AML-193 (cell line): ENCODE measurements at places on chromosomes 1 and 21.

GRCh38 chr1:151970128-151970527 lies 23.5 kb downstream of the S100A10 start:
- DNase-seq = no peak

GRCh38 chr21:16908077-16908476 lies 604.8 kb upstream of the CXADR start:
- no peak for DNase-seq

GRCh38 chr1:70818401-70818800 lies 229.2 kb downstream of the PTGER3 start:
- DNase-seq = no peak

GRCh38 chr1:242788771-242789170 lies 264.3 kb upstream of the PLD5 start:
- no peak for DNase-seq

DNA sequence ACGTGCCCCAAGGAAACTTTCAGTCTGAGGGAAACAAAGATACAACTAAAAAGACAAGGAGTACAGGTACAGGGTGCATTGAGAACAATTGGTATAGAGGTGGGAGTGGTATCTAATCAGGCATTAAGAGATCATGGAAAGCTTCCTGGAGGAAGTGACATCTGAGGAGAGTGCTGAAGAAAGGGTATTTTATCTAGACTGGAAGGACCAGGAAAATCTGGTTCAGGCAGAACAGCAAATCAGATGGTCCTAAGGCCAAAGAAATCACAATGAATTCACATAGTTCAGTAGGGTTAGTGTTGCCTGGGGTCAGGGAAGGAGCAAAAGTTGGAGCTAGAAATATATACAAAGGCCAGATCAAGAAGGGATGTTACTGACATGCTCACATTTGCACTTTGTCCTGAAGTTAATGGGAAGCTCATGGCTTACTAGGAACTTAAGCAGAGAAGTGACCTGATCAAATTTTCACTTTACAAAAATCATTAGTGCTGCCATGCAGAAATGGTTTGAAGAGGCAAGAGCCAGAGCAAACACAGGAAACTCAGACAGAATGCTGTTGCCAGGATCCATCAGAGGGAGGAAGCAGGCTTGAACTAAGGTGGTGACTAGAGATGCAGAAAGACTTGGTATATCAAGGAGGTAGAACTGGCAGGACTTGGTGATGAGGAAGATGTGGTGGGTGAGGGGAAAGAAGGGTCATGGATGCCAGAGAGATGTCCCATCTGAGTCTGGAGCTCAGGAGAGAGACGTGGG lies 14.5 kb upstream of the CTTNBP2NL start:
- DNase-seq = no peak

DNA sequence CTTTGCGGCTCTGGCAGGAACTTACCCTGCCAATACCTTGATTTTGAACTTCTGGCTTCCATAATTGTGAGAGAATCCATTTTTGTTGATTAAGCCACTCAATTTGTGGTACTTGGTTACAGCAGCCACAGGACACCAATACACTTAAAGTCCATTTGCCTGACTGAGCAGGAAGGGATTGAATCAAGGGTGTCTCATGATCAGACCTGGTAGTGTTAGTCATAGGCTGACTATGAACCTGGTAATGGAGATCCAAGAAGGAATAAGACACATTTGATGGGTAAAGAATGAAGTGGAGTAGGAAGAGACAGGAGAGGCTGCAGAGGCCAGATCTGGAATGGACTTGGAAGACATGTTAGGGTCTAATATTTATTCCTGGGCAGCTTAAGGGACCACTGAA lies 31.2 kb upstream of the MAP1LC3C start:
- DNase-seq = no peak

- DNase-seq = no peak
These were observed 6.9 kb downstream of the ENO1 start for GRCh38 chr1:8871539-8871935.

GRCh38 chr21:16305686-16306085 lies 575.9 kb downstream of the USP25 start:
- DNase-seq = no peak

- no peak for DNase-seq
These were observed 21.6 kb upstream of the CCSAP start for GRCh38 chr1:229364207-229365065.

GRCh38 chr1:176046926-176047325 lies 160.2 kb downstream of the COP1 start:
- DNase-seq = no peak

DNA sequence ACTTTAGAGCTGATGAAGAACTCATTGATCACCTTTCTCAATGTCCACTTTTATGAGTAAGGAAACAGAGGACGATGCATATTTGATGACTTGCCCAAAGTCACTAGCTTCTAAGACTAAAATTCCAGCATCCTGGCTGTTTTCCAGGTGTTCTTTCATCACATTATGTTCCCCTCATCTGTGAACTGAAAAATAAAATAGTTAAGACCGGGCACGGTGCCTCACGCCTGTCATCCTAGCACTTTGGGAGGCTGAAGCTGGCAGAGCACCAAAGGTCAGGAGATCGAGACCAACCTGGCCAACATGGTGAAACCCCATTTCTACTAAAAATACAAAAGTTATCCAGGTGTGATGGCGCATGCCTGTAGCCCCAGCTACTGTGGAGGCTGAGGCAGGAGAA lies 297.5 kb downstream of the DUSP10 start:
- DNase-seq = no peak

DNA sequence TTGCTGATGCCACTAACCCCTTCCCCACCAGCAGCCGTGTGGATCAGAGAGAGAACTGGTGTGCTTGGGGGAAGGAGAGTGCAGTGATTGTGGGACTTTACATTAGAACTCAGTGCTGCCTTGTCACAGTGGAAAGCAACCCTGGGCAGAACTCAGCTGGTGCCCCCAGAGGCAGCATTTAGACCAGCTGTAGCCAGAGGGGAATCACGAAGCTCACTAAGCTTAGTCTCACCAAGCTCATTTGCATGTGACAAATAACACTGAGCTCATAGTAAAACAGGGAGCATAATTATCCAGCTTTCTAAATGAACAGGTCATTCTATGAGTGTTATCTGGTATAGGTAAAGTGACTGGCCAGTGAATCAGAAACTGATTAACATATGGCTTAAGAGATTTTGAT lies 9.8 kb upstream of the SMAP2 start:
- no peak for DNase-seq

GRCh38 chr1:117659550-117660270 lies 53.9 kb downstream of the TENT5C start:
- DNase-seq = no peak

DNA sequence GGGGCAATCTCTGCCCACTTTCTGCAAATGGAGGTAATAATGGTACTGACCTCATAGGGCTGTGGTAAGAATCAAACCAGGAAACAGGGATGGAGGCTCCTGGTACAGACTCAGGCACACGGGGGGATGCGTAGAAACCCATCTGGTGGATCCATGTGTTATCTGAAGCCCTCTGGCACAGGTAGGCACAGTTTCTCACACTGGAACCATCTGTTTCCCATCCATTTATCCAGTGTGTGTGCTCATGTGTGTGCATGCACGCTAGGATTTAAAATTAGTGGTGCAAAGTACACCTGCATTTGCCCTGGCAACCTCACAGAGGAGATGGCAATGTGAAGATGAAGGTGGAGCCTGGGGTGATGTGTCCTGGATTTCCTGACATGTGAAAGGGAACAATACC lies 103.3 kb downstream of the RAVER2 start:
- no peak for DNase-seq

- no peak for DNase-seq
These were observed 53.0 kb downstream of the VANGL1 start for GRCh38 chr1:115694805-115695204.

GRCh38 chr1:69738458-69739250 lies 170.9 kb downstream of the LRRC7 start:
- DNase-seq = no peak

GRCh38 chr1:187491082-187491720 lies 662.5 kb downstream of the PLA2G4A start:
- no peak for DNase-seq

DNA sequence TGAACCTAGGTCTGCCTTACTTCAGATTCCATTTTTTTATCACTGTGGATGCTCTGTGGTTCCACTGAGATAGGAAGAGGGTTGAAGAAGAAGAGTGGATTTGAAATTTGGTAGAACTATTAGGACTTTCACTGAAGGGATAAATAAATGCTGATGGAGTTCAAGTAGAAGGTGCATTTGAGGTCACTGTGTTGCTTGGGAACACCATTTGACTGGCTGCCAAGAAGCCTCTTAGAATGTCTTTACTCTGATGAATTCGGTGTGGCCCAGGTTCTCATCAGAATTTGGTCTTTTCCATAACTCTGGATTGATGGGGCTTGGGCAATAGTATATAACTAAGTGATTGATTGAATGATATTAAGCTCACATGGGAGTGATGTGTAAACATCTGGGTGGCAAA lies 11.9 kb downstream of the XPR1 start:
- DNase-seq = no peak

DNA sequence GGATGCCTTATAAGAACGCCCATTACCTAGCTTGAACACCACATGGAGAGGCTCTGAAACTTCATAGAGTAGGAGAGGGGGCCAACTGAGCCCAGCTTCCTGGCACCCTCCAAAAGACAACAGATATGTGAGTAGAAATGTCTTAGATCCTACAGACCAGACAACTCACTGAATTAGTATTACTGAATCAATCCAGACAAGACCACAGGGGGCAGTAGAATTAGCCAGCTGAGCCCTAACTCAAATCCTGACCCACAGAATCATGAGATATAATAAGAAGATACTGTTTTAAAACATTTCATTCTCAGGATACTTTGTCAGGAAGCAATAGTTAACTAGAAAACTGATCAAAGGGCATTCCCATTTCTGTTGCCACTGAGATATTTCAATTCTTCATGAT lies 45.8 kb upstream of the C1orf21 start:
- DNase-seq = no peak

DNA sequence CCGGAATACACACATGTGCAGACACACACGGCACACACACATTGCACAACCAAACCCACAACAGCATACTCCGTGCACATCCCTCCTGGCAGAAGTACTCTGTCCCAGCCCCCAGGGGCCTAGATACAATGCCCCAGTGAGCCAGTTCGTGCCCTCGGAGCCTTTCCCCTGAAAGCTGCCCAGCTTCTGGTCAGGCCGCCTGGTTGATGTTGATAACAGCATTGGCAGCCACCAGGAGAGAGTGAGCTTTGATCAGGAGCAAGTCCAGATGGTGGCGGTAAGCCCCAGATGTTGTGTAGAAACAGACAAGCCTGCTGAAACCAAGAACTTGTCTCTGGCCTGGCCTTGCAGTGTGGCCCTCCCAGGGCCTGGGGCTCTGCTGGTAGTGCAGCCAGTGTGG lies 109.1 kb downstream of the GRIK3 start:
- DNase-seq = no peak

DNA sequence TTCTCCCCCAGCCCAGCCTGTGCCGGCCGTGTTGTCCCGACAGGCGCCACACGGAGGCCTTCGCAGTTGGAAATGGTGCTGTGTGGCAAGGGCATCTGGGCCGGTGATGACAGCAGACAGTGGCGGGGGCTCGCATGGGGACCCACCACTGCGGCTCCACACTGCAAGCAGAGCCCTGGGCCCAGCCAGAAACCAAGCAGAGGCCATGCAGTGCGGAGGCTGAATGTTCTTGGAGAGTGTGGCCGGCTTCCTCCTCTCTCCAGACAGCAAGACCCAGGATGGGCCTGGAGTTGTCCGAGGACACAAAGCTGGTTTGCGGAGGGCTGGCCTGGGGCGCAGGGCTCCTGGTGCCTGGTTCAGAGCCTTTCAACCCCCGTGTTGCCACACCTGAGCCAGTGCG lies 104.6 kb downstream of the SIK1 start:
- DNase-seq = no peak

- peak; percentile 83 for DNase-seq
These were observed 390 bp upstream of the S100A9 start for GRCh38 chr1:153357076-153357852.

- no peak for DNase-seq
These were observed 17.4 kb downstream of the IQGAP3 start for GRCh38 chr1:156554971-156555370.

DNA sequence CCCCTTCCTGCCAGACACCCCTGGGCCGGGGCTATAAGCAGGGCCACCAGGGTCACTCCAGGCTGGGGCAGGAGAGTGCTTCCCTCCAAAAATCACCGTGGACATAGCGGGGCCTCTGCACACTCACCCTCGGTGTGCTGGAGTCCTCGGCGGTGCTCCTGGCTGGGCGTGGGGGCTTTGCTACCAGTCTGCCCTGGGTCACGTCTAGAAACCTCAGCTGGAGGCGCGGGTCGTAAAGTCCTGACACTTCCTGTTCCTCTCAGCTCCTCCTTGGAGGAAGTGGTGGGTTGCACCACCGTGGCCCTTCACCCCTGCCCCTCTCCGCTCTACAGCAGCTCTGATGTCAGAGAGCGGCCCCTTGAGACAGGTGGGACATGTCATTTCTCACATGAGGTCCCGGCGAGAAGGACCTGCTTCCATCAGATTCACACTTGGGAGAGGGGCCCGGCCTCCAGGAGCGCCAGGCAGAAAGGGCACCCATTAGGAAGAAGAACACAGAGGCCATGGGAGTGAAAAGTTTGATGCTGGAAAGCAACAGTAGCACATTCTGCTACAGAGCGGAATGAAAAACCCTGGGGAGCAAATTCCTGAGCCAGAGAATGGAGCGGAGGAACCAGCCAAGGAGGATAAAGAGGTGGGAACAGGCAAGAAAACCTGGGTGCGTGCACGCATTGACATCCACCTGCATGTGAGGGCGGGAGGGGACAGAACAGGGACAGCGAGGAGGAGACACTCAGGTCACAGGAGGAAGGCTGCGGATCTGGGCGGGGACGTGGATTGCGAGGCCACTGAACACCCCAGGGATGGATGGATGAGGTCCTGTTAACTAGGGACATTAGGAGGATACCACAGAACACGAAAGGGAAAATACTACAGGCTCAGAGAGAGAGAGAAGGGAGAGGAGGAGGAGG lies at the start of gene ITGB2:
TSS of gene ITGB2 (minus strand) at position 206 of the 911 bp plus-strand sequence. CDS start 10,117 bp downstream, outside the sequence.
- DNase-seq = peak; percentile 75

DNA sequence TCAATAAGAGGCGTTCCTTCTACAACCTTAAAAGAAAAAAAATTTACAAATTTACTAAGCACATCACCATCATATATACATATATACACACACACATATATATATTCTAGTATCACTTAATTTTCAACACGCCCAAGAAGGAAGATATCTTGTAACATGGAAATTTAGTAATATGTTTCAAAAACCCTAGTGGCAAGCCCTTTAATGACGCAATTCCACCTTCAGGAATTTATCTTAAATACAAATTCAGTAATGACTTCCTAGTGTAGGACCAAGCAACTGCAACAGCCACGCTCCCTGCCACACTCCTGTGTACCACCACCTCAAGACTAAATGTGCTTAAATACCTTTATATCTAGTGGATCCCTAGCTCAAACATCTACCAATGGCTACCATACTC lies 12.5 kb downstream of the LBR start:
- peak; percentile 63 for DNase-seq

DNA sequence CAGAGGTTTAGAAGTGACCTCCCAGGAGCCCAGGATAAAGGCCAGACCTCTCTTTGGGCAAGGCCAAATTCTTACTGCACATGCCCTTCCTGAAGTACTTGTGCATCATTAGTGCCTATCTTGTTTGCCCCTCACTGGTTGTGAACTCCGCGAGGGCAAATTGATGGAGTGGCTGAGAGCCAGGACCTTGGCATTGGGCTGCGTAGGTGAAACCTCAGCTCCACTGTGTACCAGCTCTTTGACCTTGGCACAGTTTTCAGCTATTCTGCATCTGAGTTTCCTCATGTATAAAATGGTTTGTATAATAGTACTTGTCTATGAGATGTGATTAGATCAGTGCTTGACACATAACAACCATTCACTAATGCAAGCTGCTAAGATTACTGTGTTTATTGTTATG lies 11.5 kb downstream of the OTUD3 start:
- no peak for DNase-seq

GRCh38 chr1:207817166-207817565 lies 65.3 kb downstream of the CD46 start:
- DNase-seq = no peak
